Left lobe of liver (tissue), 2 donors: ENCODE measurements at places on chromosomes 12 and 14. TPM values are rescaled to one million over a fixed set of nuclear protein-coding genes. Genes with fewer than 3 reads are reported as not detected.

DNA sequence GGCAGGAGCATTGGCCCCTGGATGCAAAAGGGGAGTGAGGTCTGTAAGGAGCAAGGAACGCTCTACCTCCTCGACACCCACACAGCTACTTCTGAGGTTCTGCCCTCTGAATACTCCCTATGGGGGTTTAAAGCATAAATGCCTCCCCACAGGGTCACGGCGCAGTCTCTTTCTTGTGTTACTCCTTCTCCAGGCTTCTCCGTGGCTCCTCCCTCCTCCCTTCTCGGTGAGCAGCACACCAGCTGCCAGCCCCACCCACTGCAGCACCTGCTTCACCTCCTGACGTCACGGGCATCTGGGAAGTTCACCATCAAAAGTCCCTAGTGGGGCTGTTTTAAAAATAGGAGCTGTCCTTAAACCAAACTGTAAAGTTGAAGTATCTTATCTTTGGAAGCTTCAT lies 67.3 kb downstream of the SPTB start:
- no peak for DNase-seq

DNA sequence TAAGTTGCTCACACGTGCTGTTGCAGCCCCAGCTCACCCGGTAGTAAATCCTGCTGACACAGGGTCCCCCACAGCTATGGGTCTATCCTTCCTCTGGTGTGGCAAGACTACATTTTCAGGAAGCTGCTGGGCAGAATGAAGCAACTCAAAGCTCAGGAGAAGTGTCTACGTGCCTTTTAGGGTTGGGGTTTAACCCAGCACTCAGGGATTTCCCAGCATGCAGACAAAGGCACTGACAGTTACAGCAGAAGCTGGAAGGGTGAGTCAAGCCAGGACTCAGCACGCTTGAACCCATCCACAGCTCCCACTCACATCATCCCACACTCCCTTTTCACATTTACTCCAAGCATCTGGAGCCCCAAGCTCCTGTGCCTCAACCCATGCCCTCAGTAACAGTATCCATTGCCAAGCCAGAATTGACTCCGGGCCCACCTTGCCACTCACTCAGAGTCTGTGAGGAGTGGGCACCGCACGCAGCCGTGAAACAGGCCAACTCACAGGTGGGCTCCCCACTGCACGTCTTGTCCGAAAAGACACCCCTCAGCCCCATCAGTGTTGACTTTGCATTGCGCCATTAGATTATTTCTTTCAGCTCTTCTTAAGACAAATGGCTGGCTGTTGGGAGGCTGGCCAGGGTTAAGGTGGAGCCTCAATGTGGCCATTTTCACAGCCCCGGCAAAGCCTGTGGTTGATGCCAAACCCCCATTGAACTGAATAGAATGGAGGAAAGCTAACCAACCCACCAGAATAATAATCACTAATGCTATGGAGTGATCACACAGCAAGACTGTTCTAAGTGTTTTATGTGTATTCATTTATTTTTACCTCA lies 59.6 kb downstream of the ZFP36L1 start:
- DNase-seq: no peak

- DNase-seq: no peak
These were observed 122.2 kb downstream of the AEBP2 start for GRCh38 chr12:19561411-19561961.

DNA sequence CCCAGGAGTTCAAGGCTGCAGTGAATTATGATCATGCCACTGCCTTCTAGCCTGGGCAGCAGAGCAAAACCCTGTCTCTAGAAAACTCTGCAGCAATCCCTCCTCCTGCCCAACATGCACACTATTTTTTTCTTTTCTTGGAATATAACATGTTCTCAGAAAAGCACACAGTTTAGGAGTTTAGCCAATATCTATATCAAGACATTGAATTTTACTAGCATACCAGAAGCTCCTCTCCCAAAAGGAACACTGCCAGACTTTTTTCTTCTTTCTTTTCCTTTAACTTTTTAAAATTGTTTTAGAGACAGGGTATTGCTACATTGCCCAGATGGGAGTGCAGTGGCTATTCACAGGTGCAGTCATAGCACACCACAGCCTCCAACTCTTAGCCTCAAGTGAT lies 107.1 kb upstream of the AEBP2 start:
- DNase-seq: no peak

GRCh38 chr12:53500142-53500775 lies 824 bp upstream of the TARBP2 start:
- no peak for DNase-seq

GRCh38 chr14:67514650-67515385 lies 18.3 kb upstream of the PLEKHH1 start:
- peak; percentile 53 for DNase-seq

GRCh38 chr12:96811083-96811482 lies 96.0 kb upstream of the NEDD1 start:
- no peak for DNase-seq

GRCh38 chr14:45976001-45976400 lies 675.6 kb downstream of the RPL10L start:
- no peak for DNase-seq

DNA sequence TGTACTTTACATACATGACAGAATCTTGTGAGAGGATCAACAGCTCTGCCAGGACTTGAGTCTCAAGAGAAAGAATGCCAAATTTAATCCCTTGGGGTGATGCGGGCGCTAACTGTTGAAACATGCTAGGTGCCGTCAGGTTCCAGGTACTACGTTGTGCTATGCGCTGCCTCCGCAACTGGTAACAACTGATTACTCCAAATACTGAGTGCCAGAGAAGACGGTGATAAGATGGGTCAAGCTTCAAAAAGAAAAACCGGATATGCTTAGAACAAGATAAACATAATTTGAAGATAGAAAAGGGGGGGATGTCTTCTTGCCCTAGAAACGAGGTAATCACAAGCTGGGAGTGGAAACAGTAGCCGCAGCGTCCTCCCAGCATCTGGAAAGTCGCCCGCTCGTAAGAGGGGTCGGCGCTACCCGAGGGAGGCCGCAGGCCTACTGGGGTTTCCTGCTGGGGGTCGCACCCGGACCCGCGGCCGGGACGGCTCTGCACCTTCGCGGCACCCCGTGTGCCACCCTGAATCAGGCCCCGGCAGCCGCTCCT lies 678 bp downstream of the ZBTB25 start:
- DNase-seq: no peak

- DNase-seq: peak; percentile 65
These were observed 29.6 kb upstream of the GRIN2B start for GRCh38 chr12:14010989-14011388.

DNA sequence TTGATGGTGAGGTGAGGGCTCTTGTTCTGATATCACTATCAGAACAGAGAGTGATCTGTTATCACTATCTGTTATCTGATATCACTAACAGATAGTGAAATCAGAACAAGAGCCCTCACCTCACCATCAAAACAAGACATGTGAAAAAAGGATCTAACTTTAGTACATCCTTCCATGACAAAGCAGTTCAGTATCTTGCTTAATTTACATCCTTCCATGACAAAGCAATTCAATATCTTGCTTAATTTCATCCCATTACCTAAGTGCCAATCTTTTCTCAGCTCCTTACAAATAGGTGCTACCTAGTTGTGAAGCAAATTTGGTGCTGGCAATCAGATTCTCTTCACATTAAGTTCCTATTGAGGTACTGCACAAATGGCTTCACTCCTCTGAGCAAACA lies 1865.6 kb upstream of the FLRT2 start:
- no peak for DNase-seq

- no peak for DNase-seq
These were observed 56.7 kb upstream of the GALNT9 start for GRCh38 chr12:132385923-132386751.

- no peak for DNase-seq
These were observed 37.2 kb downstream of the ATF7IP start for GRCh38 chr12:14402697-14403096.

DNA sequence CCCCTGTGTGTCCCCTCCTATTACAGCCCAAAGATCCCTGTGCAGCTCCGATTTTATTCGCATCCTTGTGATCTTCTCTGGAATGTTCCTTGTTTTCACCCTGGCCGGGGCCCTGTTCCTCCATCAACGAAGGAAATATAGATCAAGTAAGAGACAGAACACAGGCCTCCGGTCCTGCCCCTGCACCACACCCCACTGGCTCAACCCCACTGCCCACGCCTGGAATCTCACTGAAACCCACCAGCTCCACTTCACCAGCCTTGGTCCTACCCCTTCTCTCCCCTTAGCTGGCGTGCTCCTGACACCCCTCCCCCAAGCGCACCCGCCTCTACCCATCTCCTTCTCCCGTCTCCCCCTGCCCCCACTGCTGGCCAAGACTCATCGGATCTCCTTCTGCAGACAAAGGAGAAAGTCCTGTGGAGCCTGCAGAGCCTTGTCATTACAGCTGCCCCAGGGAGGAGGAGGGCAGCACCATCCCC lies 934 bp upstream of the TAPBPL start:
- no peak for DNase-seq

GRCh38 chr12:131120831-131121271 lies 167.1 kb downstream of the ADGRD1 start:
- no peak for DNase-seq

TAS2R50 gene
- 0.60 TPM for total RNA-seq

SLC7A7 gene
- 6.1 TPM for total RNA-seq

ASCL1 gene
- not detected for total RNA-seq

POMT2 gene
- 15.7 TPM for total RNA-seq

MYL2 gene
- not detected for total RNA-seq

ZFHX2 gene
- 0.81 TPM for total RNA-seq

PPM1H gene
- 8.0 TPM for total RNA-seq

KRT73 gene
- not detected for total RNA-seq

NANOG gene
- 0.70 TPM for total RNA-seq
